Renal pelvis (tissue), 12 donors: ENCODE measurements at places on chromosomes 6 and 20.
A peak's percentile ranks its signal among the peaks of the same experiment; 100 is the strongest.

GRCh38 chr20:33531885-33532284, 42.0 kb downstream of the CBFA2T2 start:
- no peak for DNase-seq

GRCh38 chr6:45651301-45651700, 273.6 kb upstream of the SUPT3H start:
- DNase-seq = no peak

DNA sequence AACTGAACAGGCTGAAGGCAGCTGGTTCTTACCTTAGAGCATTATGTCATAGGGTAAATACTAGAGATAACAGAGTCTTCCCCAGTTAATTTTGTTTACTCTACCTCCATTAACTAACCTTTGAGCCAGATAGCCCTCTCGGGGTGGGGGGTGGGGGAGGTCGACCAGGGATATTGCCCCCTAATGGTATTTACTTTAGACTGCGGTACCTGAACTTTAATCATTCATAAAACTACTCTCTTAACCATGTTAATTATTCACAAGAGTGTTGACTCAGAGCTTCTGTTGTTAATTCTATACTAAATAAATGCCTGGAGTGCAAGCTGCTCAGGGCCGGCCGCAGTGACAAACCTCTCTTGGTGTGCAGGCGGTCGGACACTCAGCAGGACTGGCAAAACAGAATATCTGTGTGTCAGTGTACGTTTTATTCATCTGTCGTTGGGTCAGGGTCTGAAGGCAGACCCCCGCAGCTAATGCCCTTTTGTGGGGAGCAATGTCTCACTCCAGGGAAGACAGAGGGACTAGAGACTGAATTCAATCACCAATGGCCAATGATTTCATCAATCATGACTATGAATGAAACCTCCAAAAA, 152.4 kb upstream of the COL21A1 start:
- no peak for DNase-seq

- peak; percentile 12 for DNase-seq
These were observed 10.1 kb upstream of the HDAC2 start for GRCh38 chr6:113980937-113981554.

DNA sequence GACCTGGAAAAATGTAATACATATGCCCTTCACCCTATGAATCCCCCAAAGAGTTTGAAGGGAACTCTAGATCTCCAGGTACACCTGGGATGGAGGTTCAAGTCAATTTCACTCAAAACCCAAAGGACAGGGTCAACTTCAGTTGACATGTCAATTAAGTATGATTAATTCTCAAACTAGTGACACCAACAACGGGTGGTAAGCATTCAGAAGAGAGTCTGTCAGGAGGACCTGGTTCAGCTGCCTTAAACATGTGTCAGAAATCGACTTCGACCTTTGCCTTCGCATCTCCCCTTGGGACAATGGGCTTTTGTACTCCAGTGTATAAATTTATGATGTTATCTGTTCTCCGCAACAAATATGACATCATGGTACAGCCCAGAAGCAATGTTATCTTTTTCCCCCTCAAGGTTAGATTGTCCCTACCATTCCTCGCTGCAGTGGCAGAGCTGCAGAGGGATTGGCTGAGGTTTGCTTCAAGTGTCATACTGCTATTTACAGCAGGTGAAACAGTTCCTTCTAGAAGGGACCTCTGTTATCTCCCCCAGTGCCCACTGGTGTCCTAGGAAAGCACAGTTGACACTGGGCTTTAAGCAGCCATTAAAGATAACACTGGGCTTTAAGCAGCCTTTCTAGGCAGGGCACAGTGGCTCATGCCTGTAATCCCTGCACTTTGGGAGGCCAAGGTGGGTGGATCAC, 94.7 kb upstream of the SNX9 start:
- no peak for DNase-seq

DNA sequence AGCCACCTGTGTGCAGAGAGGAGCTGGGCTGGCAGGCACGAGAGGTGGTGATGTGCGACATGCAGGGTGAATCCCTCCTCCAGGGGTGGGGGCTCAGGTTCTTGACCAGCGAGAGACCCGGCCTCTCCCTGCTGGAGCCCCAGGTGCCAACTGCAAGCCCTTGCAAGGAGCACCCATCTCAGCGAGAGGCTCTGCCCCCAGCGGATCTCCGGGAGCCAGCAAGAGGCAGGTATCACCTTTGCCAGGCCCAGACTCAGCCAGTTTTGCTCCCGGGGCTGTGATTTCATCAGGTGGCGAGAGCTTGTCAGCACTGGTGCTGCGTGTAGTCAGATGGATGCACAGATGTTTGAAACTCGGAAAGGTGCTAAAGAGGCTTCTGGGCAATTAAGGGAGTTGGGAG, 87.7 kb downstream of the TFAP2C start:
- DNase-seq = no peak

GRCh38 chr6:108633436-108633835, 72.7 kb downstream of the FOXO3 start:
- DNase-seq = no peak

GRCh38 chr6:44528716-44529115, 141.2 kb downstream of the CDC5L start:
- no peak for DNase-seq
